ENCODE measurements at places on chromosomes 2 and 18.

- DNase-seq = no peak
Measured at GRCh38 chr2:113770929-113771328, 14.5 kb upstream of the SLC35F5 start.

DNA sequence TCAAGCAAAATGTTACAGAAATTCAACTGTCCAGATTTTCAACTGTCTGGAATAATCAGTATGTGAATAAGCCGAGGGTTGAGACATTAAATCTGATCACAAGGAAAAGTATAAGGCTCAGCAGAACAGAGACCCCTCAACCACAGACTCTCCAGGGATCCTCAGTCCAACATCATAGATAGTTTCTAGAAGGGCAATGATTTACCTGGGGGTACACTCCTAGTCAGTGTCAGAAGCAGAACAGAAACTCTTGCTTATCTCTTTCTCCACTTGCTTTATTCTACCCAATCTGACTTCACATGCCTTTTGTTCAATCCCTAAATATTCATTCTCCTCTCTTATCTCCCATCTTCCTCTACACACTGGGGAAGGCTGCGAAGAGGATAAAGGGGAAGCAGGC lies 36.4 kb downstream of the ICOS start:
- no peak for DNase-seq

GRCh38 chr2:47457268-47457667 lies 54.3 kb downstream of the MSH2 start:
- DNase-seq = no peak

- DNase-seq = no peak
Measured at GRCh38 chr2:201267278-201268030, 7.1 kb downstream of the CASP8 start.

DNA sequence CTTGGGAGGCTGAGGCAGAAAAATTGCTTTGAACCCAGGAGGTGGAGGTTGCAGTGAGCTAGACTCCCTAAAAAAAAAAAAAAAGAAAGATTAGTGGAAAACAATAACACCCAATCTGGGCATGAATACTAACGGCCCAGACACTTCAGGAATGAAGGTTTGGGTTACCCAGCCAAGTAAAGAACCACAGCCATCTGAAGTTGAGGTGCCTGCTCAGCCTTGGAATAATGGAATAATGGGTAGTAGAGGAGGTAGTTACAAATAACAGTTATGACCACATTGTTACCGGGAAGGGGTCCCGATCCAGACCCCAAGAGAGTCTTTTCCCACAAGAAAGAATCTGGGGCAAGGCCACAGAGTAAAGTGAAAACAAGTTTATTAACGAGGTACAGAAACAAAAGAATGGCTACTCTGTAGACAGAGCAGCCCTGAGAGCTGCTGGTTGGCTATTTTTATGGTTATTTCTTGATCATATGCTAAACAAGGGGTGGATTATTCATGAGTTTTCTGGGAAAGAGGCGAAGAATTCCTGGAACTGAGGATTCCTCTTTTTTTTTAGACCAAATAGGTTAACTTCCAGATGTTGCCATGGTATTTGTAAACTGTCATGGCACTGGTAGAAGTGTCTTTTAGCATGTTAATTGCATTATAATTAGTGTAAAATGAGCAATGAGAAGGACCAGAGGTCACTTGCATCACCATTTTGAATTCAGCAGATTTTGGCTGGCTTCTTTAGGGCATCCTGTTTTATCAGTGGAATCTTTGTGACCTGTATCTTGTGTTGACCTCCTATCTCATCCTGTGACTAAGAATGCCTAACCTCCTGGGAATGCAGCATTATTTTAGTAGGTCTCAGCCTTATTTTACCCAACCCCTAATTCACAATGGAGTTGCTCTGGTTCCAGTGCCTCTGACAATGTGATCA lies 96.2 kb upstream of the HAAO start:
- DNase-seq = no peak

DNA sequence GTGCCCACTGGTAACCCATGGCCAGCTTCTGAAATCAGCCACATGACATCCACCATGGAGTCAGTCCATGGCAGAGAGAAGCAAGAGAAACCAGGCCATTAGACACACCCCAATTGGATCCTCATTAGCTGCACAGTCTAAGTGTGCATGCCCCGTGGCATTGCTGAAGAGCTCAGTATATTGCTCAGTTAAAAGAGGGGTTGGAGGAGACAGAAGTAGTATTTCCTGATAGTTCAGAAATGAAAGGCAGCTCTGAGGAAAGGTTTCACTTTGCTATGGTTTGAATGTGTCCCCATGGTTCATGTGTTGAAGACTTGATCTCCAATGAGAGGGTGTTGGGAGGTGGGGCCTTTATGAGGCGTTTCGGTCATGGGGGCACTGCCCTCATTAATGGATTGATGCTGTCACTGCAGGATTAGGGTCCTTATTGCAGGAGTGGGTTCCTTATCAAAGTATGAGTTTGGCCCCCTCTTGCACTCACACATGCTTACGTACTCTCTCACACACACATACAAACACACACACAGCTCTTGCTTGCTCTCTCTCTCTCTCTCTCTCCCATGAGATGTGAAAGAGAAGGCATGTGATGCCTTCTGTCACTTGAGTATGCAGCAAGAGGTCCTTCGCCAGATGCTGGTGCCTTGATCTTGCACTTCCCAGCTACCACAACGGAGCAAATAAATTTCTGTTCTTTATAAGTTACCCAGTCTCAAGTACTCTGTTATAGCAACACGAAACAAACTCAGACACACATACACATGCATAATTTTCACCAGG lies 58.0 kb downstream of the TMEM163 start:
- no peak for DNase-seq
